ENCODE measurements at places on chromosomes 5 and 9.
A peak's percentile ranks its signal among the peaks of the same experiment; 100 is the strongest.

GRCh38 chr5:40223884-40224402, 455.8 kb upstream of the PTGER4 start:
- DNase-seq = no peak

GRCh38 chr5:176578391-176578808, 29.3 kb downstream of the CDHR2 start:
- peak; percentile 62 for DNase-seq

DNA sequence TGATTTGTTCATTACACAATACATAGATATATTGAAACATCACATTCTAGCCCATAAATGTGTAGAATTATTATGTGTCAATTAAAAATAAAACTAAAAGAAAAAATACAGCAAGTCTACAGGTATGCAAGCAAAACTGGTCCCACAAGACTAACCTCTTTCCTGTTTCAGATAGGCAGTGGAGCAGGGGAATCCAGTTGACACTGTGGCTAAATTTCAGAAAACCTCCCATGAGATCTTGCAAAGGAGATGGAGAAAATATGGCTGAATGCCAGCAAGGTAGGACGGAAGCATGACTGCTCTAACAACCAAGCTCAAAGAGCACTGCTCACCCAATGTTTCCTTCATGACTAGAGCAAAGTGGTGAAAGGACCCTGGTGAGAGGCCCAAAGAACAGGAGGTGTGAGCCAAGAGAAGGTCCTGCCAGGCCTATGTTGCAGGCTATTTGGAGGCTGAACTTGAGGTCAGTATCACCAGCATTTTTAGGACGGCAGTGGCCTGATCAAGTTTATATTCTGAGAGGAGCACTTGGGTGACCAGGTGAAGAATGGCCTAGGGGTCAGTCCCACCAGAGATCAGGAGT, 1.1 kb upstream of the SH3TC2 start:
- DNase-seq = no peak

DNA sequence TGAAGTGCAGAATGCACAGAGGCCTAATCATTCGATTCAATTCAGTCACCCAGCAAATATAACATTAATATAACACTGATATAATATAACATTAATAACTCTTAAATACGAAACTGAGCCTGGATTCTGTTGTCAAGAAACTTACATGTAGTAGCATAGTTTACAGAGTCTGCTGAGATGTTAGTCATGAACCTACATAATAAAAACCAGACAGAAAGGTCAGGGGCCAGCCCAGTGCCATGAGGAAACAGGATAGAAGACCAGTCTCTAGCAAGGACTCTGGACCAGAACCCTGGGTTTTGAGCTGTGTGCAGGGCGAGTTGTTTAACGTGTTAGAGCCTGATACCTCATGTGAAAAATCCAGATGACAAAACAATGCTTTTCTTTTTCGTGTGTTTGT, 234.7 kb downstream of the NR2F1-AS1 start:
- no peak for DNase-seq

GRCh38 chr5:116675626-116675910, 100.9 kb upstream of the SEMA6A start:
- no peak for DNase-seq

DNA sequence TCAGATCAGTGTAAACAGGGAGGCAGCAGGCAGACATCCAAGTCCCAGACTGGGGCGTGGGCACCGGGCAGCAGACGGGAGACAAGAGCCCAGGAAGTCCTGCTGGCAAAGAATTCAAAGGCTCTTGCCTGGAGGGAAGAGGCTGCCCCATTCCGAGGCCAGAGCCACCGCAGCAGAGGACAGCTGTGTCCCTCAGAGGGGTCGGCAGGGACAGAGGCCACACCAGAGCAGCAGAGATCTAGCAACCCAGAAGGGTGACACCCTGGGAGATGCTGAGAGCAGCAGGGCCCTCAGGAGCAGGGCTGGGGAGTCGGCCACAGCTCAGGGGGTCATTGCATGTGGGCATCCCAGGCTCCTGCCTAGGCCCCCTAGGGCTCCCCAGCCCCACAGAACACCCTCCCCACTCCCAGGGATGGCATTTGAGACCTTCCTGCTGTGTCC, 29.1 kb downstream of the ADAMTS2 start:
- DNase-seq = no peak

GRCh38 chr9:91503673-91504081, 80.0 kb upstream of the NFIL3 start:
- no peak for DNase-seq

DNA sequence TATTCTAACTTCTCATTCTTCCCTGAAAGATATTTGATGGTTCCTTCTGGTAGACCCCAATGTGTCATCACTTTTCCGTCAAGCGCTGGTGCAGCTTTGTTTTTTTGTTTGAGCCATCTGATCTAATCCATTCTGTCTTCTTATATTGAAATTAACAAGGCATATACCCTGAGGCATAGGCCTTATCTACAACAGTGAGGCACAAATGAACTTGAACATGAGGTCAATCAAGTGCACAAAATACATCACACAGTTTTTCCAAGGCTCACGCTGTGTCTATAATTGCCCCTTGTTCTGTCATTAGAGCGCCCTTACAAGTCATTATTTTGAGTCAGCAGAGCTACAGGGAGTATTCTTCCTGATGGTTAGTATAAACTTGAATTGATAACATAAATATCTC, 406.6 kb downstream of the MAT2B start:
- DNase-seq = no peak

DNA sequence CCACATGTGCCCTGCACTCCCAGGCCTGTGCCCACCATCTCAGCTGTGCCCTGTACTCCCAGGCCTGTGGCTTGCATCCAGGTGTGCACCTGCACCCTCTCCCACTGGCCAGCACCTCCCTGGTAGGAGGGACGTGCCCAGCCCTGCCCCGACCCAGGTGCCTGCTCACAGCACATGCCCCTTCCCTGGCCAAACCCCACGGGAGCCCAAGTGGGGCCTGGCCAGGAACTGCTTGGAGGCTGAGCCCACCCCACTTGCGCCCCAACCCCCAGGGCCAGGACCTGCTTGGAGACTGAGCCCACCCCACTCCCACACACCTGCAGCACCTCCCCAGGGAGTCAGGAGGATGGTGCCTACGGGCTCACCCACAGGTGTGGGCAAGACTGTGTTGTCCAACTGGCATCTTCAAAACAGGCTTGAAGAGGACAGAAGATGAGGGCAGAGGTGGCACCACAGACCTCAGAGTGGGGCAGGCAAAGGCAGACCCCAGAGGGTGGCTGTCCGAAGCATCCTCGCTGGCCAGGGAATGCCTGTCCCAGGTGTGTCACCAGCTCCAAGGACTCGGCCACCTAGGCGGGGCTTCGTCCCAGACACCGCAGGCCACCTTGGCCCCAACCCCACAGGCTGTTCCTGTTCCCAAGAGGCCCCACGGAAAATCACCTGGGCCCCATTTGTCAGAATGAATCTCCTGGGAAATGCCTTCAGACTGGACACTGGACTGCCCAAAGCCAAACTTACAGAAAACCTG, 10.8 kb downstream of the ZDHHC11B start:
- no peak for DNase-seq

- DNase-seq = no peak
Measured at GRCh38 chr9:137434498-137435380, 6.4 kb downstream of the ENTPD8 start.

DNA sequence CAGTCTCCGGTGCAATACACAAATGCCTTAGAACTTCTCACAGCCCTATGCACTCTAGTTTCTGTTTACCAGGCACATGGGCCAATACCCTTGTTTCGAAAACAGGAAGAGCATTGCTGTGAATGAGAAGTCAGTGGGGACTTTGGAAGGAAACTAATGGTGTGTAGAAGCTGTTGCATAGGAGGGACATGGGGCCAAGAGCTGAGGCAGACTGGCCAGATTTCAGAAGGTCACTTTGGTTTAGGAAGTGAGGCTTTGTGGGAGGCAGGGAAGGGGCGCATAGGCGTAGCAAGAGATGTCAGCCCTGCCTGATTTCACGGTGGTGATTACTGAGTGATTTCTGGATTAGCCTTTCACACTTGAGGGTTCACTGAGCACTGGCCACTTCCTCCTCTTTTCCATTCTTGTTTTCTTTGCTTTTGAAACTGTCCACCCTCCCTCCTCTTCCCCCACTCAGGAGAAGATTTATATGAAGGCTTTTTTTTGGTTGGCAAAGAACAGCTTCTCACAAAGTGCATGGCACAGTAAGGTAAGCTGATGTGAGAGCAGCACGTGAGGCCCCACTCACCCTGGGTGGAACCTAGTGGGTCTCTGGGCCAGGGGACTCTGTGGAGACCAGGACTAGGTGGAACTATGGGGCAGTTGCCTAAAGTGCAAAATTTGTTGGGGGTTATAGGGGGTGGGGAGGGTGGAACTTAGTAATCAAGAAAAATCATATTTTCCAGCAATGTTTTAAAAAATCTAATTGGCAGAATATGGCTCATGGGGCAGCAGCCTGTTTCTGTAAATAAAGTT, 6.1 kb upstream of the TMEM252 start:
- no peak for DNase-seq

DNA sequence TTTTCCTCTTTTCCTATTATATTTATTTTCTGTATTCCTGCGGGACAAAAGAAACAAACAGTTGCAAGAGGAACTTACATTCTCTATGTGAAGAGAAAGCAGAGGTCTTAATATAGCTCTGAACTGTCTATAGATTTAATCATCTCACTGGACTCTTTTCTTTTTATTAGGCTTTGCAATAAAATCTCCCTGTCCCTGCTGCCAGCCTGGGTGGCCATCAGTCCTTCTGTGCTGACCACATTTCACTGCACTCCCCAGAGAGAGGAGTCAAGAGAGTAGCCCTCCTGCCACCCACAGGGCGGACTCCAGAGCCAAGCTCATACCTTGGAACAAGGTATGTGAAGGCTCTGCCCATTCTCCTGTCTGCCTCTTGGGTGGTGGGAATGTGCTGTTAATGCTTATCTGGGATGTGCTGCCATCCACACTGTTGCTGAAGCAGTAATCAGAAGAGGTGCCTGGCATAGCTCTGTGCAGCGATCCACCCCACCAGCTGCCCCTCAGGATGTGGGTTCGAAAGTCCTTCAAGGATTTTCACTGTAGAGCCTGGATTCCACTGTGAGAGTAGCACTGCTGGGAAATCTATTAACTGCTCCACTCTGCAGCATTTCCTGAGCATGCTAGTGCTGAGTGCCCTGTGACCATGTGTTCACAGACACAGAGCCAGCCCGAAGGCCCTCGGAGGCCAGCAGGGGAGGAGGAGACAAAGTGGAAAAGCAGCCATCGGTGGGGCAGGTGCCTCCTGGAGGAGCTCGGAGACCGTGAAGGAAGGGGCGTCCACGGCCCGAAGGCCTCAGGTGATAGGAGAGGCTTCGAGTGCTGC, 334.6 kb downstream of the MED10 start:
- no peak for DNase-seq

GRCh38 chr9:33329979-33330378, 39.7 kb downstream of the NFX1 start:
- DNase-seq = no peak

DNA sequence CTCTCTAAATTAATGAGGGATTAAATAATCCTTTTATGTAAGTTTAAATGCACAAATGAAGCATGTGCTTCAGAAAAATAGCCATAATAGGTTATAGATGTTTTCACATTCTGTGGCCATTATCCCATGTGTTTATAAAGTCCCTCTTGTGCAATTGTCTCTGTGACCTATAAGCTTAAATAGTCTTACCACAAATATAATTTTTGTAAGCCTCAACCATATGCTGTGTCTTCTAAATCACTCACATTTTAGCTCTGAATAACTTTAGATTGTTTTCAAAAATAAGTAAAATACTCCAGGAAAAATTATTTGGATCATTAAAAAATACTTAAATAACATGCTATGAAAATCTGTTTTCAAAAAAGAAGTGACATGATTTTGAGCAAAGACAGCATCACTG, 1894.7 kb downstream of the MAT2B start:
- DNase-seq = no peak

GRCh38 chr9:11432361-11432760, 819.6 kb upstream of the PTPRD start:
- no peak for DNase-seq

DNA sequence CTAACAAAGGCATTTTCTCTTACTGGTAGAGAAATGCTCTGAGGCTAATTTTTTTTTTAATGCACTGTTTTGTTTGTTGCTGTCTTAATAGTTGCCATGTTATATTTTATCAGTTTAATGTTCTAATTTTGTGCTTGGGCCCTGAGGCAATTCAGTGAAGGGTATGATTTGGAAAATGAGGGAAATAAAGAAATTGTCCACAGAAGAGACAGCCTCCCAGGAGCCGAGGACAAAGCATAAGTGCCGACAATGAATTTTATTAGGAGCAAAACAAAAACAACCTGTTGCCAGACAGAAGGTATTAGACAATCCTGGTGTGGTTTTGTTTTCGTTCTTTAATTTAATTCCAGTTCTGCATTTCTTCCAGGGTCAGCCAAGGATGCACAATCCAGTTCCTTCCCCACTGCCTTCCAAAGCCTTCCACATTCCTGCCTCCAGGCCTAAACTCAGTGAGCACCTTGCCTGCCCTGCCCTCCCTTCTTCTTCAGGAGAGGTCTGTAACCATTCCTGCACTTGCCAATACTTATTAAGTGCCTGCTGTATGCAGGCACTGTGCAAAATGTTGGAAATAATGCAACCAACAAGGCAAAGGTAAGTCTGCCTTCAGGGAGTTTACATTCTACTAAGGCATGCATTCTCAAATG, 4.3 kb upstream of the TCOF1 start:
- no peak for DNase-seq

DNA sequence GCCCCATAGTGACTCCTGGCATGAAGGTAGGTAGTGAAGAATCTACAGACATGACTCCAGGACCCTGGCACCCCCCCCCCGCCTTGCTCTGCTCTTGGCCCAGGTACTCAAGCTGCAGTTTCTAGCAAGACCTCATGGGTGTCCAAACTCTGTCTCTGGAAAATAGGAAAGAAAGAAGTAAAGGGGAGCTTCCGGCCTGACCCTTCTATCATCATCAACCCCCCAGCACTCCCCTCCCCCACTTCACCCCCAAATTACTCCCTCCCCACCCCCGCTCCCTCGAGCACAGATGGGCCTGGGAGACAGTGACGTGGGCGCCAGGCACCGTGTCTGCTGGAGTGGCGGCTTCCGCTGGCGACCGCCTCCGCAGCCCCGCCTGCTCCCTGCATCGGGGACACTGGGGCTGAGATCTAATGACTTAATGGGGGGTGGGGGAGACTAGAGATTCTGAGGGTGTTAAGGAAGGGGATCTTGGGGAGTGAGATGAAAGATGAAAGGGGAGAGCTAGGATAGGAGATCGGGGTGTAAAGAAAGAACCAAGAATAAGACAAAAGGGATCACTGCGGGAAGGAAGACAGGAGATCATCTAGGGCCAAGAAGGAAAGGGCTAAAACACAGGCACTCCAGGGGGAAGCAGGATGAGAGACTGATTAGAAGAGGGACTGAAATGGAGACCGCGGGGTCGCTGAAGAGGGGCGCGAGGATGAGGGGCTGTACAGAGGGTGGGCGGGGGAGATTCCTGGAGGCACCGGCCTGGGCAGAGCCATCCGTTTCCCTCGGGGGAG, 1.1 kb upstream of the DNAJB5 start:
- peak; percentile 50 for DNase-seq

DNA sequence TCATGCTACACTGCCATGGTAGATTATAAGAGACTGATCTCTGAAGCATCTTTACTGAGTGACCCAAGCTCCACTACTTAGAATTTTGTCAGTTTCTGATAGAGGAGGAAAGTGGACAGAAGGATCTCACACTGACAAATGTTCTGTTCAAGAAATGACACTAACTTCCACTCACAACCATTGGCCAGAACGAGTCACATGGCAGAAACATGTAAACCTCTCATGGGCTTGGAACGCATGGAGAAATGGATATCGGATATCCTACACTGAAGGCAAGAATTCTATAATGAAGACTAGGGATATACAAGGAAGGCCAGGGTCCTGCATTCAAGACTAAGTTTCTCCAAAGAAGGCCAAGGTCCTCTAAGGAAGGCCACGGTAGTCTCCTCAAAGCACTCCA, 31.1 kb downstream of the EGFLAM start:
- no peak for DNase-seq

Data from endothelial cell (in vitro differentiated cells).